Right renal pelvis (tissue), 4 donors: ENCODE measurements at places on chromosomes 6 and 20. TPM values are rescaled to one million over a fixed set of nuclear protein-coding genes. Genes with fewer than 3 reads are reported as not detected.

CST2 gene
- not detected for polyA plus RNA-seq

RCAN2 gene
- 28.7 TPM for polyA plus RNA-seq

DNA sequence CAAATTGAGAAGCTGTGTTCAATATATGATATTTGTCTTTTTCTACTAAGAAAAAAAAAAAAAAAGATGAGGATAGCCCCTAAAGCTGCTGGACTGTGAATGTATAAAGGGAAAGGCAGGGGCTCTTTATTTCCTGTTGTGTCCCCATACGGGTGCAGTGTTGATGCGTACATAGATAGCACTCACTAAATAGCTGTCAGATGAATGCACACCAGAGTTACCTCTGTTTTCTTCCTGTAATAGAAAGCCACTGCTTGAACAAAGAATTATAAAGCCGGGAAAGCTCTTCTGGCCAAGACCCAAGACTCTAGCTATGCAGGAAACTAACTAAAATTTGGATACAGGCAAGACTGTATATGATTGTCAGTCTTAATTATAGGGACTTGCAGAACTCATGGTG is 260.0 kb downstream of the FARS2 start:
- no peak for DNase-seq

- DNase-seq = no peak
Observed at GRCh38 chr20:40497899-40498691, 190.9 kb downstream of the MAFB start.

DNA sequence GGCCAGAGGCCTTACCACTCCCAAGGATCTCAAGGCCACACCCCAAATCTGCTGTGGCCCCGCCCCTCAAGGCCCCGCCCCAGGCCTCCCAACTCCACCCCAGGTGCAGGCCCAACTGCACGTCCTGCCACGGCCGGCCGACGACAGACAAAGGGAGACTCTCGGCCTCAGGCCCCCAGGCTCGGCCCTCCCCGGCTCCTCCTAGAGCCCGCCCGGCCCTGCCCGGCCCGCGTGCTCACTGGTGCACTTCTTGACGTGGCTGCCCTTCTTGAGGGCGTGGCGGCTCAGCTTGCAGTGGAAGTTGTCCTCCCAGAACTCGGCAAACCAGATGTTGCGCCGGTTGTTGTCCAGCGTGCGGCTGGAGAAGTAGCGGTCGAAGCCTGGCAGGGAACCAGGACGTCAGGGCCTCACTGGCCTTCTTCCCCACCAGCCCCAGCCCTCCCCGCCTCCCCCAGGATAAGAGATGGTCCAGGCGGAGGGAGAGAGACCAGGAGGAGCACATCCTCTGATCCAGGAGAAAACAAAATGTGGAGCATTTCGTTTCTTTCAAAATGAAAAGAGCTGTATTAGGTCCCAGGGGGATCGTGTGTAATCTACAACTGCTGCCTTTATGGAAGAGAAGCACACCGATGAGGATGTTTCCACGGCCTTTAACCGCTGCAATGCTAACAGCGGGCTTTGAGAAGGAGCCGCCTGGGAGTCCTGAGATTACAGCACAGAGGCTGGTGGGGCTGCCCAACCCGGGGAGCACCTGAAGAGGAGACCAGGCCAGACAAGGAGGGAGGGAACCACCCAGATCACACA is 89.4 kb downstream of the GRM4 start:
- DNase-seq = peak; percentile 48

- DNase-seq = no peak
Observed at GRCh38 chr20:18737140-18737539, 76.4 kb upstream of the SCP2D1 start.

DNA sequence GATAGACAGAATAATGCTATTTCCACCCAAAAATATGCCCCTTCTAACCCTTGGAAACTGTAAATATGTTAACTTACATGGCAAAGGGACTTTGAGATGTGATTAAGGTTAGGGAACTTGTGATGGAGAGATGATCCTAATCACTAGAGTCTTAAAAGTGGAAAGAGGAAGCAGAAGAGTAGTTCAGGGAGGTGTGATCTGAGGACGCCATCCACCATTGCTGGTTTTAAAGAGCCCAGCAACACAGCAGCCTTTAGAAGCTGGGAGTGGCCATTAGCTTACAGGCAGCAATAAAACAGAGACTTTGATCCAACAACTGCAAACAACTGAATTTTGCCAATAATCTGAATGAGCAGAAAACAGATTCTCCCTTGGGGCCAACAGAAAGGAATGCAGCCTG is 30.6 kb downstream of the ZNF311 start:
- no peak for DNase-seq

DNA sequence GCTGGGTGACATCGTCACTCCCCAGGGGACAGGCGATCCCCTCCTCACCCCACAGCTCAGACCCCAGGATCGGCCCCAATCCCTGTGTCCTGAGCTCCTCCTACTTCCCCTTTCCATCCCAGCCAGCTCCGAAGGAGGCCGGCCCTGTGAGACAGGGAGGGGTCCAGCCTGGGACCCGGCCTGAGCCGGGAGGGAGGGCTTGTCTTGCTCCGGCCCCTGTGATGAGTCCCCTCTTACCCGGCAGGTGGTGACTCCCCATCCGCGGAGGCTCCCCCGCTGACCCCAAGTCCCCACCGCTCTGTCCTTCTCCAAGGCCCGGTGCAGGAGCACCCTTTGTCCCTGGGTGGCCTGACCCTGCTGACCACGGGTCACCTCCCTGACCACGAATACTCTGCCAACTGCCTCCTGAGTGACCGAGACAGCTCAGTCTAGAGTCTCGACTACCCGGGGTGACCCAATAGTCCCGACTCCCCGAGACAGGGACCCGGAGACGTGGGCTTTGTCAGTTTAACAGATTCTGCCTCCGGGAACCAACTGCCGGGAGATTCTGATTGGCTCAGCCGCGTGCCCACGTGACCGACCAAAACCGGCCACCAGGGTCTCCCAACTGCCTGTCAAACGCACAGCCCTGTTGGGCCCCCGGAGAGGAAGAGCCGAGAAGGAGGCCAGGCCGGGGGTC is 187.4 kb upstream of the PROKR2 start:
- DNase-seq = peak; percentile 36

RGS19 gene
- 5.3 TPM for polyA plus RNA-seq

DNA sequence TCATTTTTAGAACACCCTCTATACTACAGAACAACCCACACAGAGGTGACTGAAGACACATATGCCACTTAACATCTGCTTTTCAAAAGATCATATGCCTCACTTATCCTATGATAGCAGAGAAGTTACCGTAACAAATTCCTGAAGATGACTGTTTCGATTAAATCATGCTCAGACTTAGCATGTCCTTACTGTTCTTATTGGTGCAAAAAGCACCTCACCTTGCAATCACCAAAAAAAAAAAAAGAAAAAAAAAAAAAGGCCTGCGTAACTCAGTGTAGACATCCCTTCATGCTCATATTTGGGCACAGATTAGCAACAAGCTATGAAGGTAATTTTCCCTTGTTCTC is 17.7 kb upstream of the DST start:
- DNase-seq = no peak

POU5F1 gene
- 1.6 TPM for polyA plus RNA-seq

SLC17A1 gene
- 24.0 TPM for polyA plus RNA-seq

PEX7 gene
- 17.0 TPM for polyA plus RNA-seq
